AG08396 (cell line): ENCODE measurements at places on chromosomes 7 and 10.
A peak's percentile ranks its signal among the peaks of the same experiment; 100 is the strongest.

DNA sequence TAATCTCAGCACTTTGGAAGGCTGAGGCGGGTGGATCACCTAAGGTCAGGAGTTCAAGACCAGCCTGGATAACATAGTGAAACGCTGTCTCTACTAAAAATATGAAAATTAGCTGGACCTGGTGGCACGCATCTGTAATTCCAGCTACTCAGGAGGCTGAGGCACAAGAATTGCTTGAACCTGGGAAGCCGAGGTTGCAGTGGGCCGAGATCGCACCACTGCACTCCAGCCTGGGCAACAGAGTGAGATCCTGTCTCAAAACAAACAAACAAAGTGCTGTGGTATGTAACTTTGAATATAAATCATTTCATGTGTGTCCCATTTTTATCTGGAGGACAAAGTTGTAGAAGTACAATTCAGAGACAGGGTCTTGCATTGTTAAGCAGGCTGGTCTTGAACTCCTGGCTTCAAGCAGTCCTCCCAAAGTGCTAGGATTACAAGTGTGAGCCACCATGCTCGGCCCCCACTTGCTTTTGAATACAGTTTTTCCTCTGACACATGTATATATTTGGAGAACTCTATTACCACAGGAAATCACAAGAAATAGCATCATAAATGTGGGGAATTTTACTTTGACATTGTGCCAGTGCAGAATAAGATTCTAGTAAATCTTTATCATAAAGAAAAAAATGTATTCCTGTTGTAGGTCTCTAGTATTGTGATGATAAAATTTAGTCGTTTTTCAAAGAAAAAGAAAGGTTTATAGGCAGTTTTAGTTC lies 32.6 kb downstream of the PTPN12 start:
- DNase-seq = no peak

DNA sequence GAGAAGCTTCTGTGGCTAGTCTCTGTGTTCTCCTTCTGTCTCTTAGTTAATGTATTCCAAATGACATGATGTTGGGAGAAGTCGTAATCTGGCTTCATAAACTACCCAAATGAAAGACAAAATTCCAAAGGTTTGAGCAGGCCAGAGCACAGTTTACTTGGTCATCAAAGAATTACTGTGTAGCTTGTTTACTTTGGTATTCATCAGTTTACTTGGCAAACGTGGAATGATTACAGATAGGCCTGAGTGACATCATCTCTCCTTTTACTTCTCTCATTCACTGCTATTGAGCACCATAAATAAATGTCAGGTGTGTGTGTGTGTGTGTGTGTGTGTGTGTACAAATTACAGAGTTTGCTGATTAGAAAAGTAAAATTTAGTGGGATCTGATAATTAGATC lies 327.3 kb downstream of the PHTF2 start:
- peak; percentile 78 for DNase-seq

- no peak for DNase-seq
These were observed 47.2 kb upstream of the ZRANB1 start for GRCh38 chr10:124894569-124895215.

DNA sequence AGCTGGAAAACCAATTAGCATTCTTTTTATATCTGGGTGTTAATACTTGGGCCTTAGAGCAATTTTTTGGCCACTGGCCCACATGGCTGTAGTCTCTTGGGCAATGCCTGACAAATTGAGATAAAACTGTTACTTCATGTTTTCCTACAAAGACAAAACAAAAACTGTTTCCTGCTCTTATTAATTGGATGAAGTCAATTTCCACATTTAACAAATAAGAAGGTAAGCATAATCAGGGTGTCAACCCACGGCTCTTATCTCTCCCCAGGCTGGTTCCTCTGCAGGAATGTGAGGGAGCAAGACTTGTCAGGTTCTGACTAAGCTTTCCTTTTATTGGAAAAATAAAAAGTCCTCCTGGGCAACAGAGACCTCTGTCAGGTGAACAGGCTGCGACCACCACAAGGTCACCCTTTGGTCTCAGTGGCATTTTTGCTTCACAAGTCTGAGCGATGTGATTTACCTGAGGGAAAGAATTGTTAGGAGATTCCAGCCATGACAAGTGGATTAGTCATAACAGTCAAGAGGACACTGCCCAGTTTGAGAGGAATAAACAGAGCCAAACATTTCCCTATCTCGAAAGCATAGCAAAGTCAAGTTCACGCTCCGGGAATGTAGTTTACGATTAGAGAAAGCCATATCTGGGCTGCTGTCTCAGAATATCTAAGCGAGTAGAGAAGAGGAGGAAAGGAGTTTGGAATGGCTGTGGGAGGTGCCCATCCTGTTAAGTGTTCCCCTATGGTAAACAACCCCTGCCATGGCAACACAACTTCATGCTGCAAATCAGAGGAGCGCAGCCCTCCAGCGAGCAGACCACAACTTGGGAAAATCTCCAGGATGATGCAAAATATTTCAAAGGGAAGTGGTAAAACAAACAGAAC lies 144.4 kb downstream of the TES start:
- peak; percentile 86 for DNase-seq

DNA sequence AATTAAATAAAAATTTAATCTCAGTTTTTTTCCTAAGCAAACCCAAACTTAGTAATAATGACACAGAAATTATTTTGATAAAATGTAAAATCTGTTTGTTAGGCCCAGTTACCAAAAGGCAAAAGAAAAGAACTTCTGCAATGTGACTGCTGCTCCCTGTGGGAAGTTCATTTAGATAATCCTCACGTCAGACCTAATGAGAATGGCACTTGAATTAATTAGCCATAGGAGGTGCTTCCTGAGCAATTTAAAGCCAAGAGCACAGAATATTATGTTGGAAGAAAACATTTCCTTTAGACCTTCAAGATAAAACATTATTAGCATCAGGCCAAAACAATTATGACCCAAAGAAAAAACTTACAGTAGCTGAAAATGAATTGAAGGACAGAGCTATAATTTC lies 19.4 kb downstream of the SPAM1 start:
- no peak for DNase-seq

DNA sequence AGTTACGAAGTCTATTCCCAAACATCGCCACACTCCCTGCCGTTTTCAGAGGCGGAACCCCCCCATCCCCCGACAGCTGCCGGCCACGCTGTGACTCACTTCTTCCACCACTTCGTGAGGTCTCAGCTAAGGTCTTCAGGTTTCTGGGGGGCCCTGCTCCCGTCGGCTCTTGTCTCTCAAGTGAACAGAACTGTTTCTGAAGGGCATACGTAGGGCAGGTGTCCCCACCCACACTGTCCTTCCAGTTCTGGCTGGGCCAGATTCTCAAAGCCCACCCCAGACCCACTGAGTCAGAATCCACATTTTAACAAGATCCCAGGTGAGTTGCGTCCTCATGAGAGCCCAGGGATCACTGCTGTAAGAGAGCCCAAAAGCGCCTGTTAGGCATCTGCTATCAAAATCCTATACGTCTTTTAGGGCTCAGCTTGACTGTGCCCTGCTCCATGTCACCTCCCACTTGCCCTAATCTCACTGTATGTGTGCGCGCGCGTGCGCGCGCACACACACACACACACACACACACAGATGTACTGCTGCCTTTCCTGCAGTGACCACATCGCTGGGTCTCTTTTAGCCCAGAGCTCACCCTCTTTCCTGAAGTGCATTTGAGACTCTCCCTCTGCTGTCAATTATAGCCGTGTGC lies 78.8 kb downstream of the PROSER2 start:
- no peak for DNase-seq

DNA sequence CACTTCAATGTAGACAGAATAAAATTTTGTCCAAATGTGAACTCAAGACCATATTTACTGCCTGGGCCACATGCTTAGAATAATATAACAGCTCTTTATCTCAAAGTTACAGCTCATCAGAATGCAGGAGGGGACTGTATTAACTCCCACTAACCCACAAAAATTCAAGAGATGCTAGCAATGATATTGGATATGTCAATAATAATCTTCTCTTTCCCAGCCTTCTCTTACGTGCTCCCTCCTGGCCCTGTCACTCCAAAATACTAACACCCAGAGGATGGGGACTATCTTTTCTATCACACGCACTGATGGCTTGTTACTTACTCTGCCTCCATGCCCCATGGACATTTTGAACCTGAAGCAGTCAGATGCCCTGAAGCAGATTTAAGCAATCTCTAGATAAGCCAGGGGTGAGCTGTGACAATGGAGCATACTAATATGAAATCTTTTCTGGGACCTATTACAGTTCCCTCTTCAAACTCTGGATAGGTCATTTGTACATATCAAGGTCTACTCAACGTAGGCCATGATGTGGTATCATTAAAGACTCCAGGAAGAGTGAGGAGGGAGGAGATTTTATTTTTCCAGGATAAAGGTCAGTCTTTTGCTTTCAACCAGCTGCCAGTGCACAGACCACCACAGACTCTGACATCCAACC lies 803.0 kb downstream of the GRM8 start:
- DNase-seq = no peak

DNA sequence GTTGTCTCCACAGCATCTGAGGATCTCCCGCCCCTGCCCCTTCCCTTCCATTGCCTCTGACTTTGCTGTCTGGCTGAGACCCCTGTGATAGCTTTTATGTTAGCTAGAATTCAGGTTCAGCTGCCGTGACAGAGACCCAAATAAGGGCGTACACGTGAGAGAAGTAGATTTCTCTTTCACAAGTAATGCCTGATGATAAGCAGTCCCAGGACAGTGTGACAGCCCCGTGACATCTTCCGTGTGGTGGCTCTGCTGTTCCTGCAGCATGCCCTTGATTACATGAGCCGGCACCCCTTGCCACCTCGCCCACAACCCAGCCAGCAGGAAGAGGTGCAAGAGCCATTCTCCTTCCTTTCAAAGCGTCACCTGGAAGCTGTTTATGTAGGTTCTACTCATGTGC lies 130.9 kb upstream of the PODXL start:
- DNase-seq = no peak

- peak; percentile 64 for DNase-seq
These were observed 975 bp downstream of the GLCCI1 start for GRCh38 chr7:7969306-7970236.

DNA sequence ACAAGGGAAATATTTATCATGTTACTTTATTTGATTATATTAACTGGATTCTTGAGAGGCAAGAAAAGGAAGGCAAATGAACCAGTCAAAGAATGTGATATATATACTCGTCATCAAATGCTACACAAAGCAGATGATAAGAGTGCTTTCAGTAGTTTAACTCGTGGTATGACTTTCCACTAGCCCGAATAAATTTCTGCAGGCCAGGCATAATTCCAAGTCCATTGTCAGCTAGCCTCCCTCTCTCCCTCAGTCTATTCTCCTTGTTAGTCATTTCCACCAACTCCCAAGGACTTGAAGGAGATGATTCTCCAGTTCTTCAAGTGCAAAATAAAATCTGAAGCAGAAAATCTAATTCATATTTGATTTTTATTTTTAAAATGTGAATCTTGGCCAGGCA lies 190.5 kb downstream of the GLI3 start:
- DNase-seq = no peak

DNA sequence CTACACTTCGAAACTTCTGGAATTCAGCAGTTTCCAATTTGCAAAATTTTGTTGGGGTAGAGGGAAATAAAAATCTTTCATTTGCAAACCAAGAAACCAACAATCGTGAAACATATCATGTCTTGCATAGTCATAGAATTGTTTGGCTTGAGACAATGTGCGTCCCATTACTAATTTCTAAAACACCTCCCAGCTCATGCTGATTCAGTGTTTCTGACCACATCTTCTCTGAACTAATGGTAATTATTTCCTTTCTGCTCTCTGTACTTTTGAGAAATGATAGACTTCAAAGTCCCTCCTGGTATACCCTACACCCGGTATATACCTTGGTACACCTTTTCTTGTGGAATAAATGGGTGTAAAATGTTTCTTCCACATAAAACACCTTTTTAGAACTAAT lies 41.8 kb upstream of the TSPAN13 start:
- DNase-seq = no peak

GRCh38 chr10:1519391-1519790 lies 217.9 kb downstream of the ADARB2 start:
- DNase-seq = no peak

DNA sequence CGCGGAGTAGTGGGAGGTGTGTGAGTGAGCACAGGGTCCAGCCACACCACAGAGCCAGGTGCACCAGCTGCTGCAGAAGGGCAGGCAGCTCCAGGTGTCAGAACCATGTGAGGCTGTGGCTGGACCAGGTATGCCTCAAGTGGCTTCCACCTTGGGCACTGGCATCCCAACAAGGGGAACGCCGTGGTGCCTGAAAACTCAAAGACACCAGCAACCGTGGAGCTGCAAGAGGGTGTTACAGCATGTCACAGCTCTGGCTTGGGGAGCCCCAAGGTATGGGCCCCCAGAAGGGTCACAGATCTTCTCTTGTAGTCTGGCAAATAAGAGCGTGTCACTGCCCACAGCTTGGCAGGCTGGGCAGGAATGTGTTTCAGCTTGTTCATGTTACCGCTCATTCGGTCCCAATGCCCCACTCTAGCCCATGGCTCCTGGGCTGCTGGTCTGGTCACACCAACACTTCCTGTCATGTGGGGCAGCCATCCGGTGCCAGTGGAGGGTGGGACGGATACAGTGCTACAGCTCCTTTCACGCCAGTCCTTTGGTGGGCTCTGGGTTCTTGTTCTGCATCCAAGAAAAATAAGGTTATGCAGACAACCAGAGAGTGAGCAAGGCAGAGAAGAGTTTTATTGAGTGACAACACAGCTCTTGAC lies 29.8 kb downstream of the STRA8 start:
- DNase-seq = no peak

DNA sequence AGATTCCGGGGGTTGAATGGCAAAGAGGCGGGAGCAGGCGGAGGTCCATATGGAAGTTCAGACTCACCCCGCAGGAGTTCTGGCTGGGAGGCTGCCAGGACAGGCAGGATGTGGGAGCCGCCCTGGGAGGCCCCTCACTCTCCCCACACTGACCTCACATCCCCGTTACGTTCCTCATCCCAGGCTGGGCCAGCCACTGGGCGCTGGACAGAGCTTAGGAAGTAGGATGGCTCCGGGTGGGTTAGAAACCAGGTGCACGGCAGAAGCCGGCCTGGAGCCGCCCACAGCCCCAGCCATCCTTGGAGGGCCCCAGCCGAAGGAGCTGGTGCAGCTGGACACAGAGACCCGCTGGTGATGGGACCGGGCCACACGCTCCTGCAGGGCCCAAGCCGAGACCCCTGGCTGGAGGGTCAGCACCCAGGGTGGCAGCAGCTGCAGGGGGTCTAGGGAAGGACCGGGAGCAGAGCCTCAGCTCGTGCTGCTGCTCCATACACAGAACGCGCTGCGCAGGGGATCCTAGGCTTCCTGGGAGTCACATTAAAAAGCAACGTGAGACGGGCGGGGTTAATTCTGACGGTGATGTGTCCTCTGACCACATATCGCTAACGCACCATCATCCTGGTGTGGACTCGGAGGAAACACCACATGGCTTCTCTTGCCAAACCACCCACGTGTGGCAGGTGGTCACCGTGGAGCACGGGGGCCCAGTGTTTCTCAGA lies 98.6 kb upstream of the DIP2C start:
- peak; percentile 3 for DNase-seq

- DNase-seq = no peak
These were observed 135.7 kb upstream of the MGMT start for GRCh38 chr10:129331207-129331838.
